Right atrium auricular region (tissue), 2 donors: ENCODE measurements at places on chromosomes 5 and 9. TPM values are rescaled to one million over a fixed set of nuclear protein-coding genes. Genes with fewer than 3 reads are reported as not detected.

DNA sequence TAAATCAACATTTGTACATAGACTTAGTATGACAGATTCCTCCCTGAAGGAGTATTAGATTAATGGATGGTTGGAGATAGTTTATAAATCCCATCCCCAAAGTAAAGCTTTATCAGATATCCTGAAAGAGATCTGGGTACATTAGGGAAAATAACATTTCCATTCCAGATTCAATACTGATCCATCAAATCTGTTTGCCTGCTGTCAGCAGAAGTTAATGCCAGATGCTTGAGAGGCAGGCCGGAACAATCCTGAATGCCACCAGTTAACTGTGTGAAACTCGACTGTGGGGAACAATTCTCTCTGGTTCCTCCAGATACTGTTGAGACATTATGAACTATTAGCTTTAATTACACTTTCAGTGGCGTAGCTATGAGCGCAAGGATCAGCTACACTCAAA is 1166.8 kb downstream of the MAT2B start:
- no peaks in the 10 kb centered on the region for H3K36me3 ChIP-seq
- no peaks in the 10 kb centered on the region for H3K27me3 ChIP-seq
- H3K27ac ChIP-seq, result no peak overlapping the region
- no peak overlapping the region for H3K4me3 ChIP-seq

DNA sequence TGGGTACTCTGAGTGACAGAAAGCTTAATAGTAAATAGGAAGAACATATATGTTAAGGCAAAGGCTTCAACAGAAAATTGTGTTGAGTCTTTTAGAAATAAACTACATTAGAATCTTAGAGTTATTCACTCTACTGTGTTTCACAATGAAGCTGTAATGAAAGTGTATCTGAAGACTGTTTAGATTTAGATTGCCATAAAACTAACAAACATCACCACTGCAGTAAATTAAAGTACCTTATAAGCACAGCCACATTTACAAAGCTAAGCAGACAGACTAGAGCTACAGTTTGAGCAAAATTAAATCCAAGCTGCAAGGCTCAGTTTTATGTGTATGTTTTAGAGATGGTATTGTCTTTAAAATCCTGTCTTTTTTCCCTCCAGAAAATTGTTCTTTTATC is 172.4 kb downstream of the PBX3 start:
- H3K27ac ChIP-seq, result no peak overlapping the region
- peaks cover 3% of the 10 kb centered on the region for H3K36me3 ChIP-seq
- no peaks in the 10 kb centered on the region for H3K27me3 ChIP-seq

GRCh38 chr5:34672196-34672595 is 16.1 kb downstream of the RAI14 start:
- no peak overlapping the region for H3K4me3 ChIP-seq
- DNase-seq, result no peak
- no peak overlapping the region for H3K27ac ChIP-seq
- no peaks in the 10 kb centered on the region for H3K36me3 ChIP-seq
- H3K4me1 ChIP-seq, result no peaks in the 10 kb centered on the region
- H3K27me3 ChIP-seq, result no peaks in the 10 kb centered on the region

GRCh38 chr5:168796593-168797580 is 217.7 kb upstream of the PANK3 start:
- H3K27me3 ChIP-seq, result no peaks in the 10 kb centered on the region
- H3K4me1 ChIP-seq, result peaks cover 13% of the 10 kb centered on the region
- H3K27ac ChIP-seq, result no peak overlapping the region

GRCh38 chr5:139079991-139080610 is 118.1 kb downstream of the SIL1 start:
- no peak overlapping the region for H3K4me3 ChIP-seq
- no peaks in the 10 kb centered on the region for H3K27me3 ChIP-seq
- no peak overlapping the region for H3K27ac ChIP-seq
- no peak for DNase-seq
- no peaks in the 10 kb centered on the region for H3K36me3 ChIP-seq
- peaks cover 9% of the 10 kb centered on the region for H3K4me1 ChIP-seq

GRCh38 chr5:56415356-56415765 is 182.2 kb upstream of the ANKRD55 start:
- H3K36me3 ChIP-seq, result no peaks in the 10 kb centered on the region
- peak overlapping the region; percentile 17 for H3K27ac ChIP-seq
- DNase-seq, result peak; percentile 69
- no peaks in the 10 kb centered on the region for H3K4me1 ChIP-seq
- H3K27me3 ChIP-seq, result no peaks in the 10 kb centered on the region

- no peaks in the 10 kb centered on the region for H3K27me3 ChIP-seq
- no peak for DNase-seq
- H3K27ac ChIP-seq, result no peak overlapping the region
- no peaks in the 10 kb centered on the region for H3K4me1 ChIP-seq
- no peak overlapping the region for H3K4me3 ChIP-seq
Observed at GRCh38 chr5:31770998-31771397, 132.1 kb downstream of the PDZD2 start.

PCDHB7 gene
- 1.4 TPM for total RNA-seq

GRIN3A gene
- total RNA-seq, result not detected

PCDHGB6 gene
- 5.0 TPM for total RNA-seq
